ENCODE measurements at places on chromosomes 13 and 19. TPM values are rescaled to one million over a fixed set of nuclear protein-coding genes. Genes with fewer than 3 reads are reported as not detected.

MAP3K10 gene
- 23.4 TPM for total RNA-seq

DZIP1 gene
- 5.9 TPM for total RNA-seq

CCDC8 gene
- total RNA-seq = 29.3 TPM

ATG4D gene
- 35.8 TPM for total RNA-seq

PRR22 gene
- 5.2 TPM for total RNA-seq

ZNF43 gene
- total RNA-seq = 53.9 TPM

RASGRP4 gene
- not detected for total RNA-seq

LILRB1 gene
- total RNA-seq = not detected

ANGPTL8 gene
- not detected for total RNA-seq

KIR2DL3 gene
- not detected for total RNA-seq

FSD1 gene
- 26.3 TPM for total RNA-seq

SCN1B gene
- 1.1 TPM for total RNA-seq

PSG4 gene
- not detected for total RNA-seq

SIGLEC10 gene
- not detected for total RNA-seq

KLK4 gene
- not detected for total RNA-seq

TGFBR3L gene
- total RNA-seq = 1.1 TPM

CEACAM19 gene
- total RNA-seq = 6.1 TPM

MBD3L3 gene
- total RNA-seq = not detected

IGSF23 gene
- total RNA-seq = 0.93 TPM

NXNL1 gene
- total RNA-seq = not detected

CGB5 gene
- not detected for total RNA-seq

PGLYRP2 gene
- not detected for total RNA-seq

FFAR1 gene
- total RNA-seq = 2.1 TPM

DIRAS1 gene
- total RNA-seq = 10.4 TPM

SHANK1 gene
- 7.8 TPM for total RNA-seq

SPRED3 gene
- 5.5 TPM for total RNA-seq

TMEM150B gene
- total RNA-seq = 1.2 TPM

KLF1 gene
- total RNA-seq = not detected

Data from type B pancreatic cell (in vitro differentiated cells).